Breast epithelium (tissue), 4 donors: ENCODE measurements at places on chromosomes 6 and 20.

DNA sequence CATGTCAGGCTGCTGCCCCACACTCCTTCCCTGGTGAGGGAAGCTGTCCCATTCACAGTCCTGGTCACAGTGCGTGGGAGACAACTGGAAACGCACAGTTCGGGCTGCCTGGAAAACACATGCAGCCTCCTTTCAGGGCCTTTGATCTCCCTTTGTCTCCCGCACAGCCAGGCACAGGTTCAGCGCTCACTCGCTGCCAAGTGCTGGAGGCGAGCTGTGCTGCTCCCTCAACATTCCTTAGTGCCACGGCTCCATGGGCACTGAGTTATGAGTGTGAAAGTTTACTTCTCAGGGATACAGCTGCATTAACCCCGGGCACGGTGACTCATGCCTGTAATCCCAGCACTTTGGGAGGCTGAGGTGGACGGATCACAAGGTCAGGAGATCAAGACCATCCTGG, 9.1 kb downstream of the YTHDF1 start:
- H3K36me3 ChIP-seq = no peaks in the 10 kb centered on the region
- no peaks in the 10 kb centered on the region for H3K27me3 ChIP-seq
- no peak overlapping the region for H3K4me3 ChIP-seq
- H3K27ac ChIP-seq = peak overlapping the region; percentile 38
- DNase-seq = peak; percentile 73

DNA sequence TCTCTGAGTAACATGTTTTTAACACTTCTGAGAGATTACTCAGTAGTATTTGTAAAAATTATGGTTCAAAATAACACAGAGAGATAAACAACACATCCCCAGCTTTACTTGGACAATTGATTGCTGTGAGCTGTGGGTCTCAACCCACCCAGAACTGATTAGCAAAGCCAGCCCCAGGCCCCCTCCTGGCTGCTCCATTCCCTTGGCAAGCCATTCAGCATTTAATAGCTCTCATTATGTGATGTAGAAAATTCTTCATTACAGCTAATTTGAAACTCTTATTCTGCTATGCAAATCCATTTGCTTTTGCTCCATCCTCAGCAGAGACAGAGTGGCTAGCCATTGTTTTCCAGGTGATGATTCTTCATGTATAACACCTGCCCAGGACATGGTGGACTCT, 16.6 kb upstream of the SIRT5 start:
- H3K27ac ChIP-seq = no peak overlapping the region
- no peak overlapping the region for H3K4me3 ChIP-seq
- no peaks in the 10 kb centered on the region for H3K27me3 ChIP-seq
- H3K4me1 ChIP-seq = no peaks in the 10 kb centered on the region
- DNase-seq = no peak

GRCh38 chr6:88238901-88239300, 72.8 kb upstream of the CNR1 start:
- H3K4me3 ChIP-seq = no peak overlapping the region
- H3K4me1 ChIP-seq = no peaks in the 10 kb centered on the region
- H3K27ac ChIP-seq = no peak overlapping the region
- DNase-seq = no peak
- no peaks in the 10 kb centered on the region for H3K27me3 ChIP-seq

DNA sequence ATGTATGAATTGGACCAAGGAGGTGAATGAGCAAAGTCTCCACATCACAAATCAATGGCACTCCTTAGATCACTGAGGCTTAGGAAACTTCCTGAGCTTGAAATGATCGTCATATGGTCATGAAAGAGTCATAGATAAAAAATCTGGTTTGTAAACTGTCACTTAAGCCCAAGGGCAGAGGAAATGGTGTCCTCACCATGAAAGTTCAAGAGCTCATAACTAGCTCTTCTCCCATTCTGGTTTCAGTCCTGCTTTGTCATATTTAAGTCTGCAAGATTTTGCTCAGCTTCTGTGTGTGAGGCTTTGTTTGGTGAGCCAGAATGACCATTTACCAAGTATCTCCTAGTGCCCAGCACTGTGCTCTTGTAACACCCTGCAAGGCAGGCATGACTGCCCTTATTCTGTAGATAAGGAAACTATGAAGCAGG, 60.5 kb downstream of the GJA10 start:
- no peak overlapping the region for H3K27ac ChIP-seq
- H3K27me3 ChIP-seq = no peaks in the 10 kb centered on the region
- no peak overlapping the region for H3K4me3 ChIP-seq
- H3K36me3 ChIP-seq = no peaks in the 10 kb centered on the region
- DNase-seq = no peak

- no peaks in the 10 kb centered on the region for H3K27me3 ChIP-seq
- H3K4me1 ChIP-seq = no peaks in the 10 kb centered on the region
- no peaks in the 10 kb centered on the region for H3K36me3 ChIP-seq
These were observed 9.9 kb upstream of the PSMF1 start for GRCh38 chr20:1108437-1108920.

DNA sequence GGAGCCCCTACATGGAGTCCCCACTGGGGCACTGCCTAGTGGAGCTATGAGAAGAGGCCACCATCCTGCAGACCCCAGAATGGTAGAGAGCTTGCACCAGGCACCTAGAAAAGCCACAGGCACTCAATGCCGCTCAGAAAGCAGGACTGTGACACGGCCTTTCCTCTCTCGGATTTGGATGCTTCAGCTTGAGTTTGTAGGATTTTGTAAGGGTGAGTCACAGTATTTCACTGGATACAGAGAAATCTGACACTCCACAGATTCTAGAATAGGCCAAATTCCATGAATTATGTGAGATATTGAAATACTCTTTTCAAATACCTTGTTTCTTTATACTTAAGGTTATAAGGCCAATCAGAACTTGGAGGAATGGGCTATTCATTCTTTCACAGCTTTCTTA, 424.5 kb downstream of the HTR1B start:
- no peak overlapping the region for H3K4me3 ChIP-seq
- no peaks in the 10 kb centered on the region for H3K4me1 ChIP-seq

DNA sequence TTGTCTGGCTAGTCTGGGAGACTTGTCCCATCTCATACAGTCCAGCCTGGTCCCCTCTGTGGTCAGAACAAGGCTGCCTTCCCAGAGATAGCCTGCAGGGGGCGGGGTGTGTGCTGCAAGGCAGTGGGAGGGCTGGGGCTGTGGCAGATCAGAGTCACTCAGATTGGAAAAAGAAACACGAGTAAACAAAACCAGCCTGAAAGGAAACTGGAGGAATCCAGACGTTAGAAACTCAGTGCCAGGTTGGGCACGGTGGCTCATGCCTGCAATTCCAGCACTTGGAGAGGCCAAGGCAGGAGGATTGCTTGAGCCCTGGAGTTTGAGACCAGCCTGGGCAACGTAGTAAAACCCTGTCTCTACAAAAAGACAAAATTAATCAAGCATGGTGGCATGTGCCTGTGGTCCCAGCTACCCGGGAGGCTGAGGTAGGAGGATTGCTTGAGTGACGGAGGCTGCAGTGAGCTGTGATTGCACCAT, 20.2 kb downstream of the LEMD2 start:
- no peak overlapping the region for H3K4me3 ChIP-seq
- H3K36me3 ChIP-seq = no peaks in the 10 kb centered on the region
- peaks cover 20% of the 10 kb centered on the region for H3K4me1 ChIP-seq
- no peak overlapping the region for H3K27ac ChIP-seq
- peak; percentile 59 for DNase-seq

DNA sequence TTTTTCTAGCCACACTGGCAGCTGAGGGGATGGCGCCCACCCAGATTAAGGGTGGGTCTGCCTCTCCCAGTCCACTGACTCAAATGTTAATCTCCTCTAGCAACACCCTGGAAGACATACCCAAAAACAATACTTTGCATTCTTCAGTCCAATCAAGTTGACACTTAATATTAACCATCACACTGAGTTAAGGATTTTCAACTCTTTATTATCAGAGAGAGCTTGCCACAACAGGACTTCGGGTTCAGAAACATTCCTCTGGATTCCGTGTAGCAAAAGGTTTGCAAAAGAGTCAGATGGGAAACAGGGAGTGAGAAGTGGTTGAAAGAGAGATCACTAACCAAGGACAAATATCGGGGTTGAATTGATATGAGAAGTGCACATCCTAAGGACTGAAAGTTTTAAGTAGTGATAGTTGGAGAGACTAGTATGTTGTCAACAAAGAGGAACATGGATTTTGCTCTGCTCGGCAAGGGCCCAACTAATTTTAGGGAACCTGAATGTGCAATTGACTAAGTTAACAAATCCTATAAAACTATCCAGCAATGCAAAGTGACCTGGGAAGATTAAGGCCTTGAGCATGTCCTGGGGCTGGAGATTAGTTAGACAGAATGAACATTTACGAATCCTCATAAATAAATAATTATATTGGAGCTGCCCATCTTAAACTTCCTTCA, 137.0 kb upstream of the TENT5A start:
- DNase-seq = no peak
- H3K4me1 ChIP-seq = no peaks in the 10 kb centered on the region
- H3K27ac ChIP-seq = no peak overlapping the region
- H3K4me3 ChIP-seq = no peak overlapping the region
- H3K36me3 ChIP-seq = no peaks in the 10 kb centered on the region

GRCh38 chr20:33026072-33026778, 5.2 kb upstream of the BPIFB6 start:
- H3K4me3 ChIP-seq = no peak overlapping the region
- no peak for DNase-seq

DNA sequence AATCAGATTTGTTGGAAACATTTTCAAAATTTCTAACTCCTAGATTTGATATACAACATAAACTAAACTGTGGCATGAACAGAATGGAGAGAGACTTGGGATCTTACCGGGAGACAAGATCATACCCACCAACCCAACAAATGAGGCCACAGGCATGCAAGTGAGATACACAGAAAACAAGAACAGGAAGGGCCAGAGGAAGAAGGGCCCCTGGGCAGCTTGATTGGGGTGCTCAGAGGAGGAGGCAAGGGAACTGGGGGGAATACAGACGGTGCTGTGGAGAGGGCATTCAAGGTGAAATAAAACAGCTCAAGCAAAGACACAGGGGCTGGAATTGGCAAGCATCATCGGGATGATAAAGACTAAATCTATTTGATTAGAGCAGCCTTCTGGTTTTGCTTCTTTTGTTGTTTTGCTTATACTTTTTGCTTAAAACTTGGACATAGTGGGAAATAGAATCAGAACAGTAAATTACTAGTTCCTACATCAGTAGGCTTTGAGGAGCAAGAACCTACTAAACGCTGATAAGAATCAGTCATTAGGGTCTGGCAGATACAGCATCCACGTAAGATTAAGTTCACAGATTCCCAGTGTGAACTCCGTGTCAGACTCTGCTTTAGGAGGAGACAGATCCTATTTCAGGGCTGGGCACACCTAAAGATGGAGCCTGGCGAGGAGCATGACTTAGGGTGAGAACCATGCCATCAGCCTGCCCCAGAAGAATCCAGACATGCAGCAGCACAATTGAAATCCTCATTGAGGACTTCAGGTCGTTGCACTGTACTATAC, 3.5 kb upstream of the RAMACL start:
- no peaks in the 10 kb centered on the region for H3K4me1 ChIP-seq
- no peak overlapping the region for H3K4me3 ChIP-seq
- no peak overlapping the region for H3K27ac ChIP-seq
- no peaks in the 10 kb centered on the region for H3K36me3 ChIP-seq
- no peaks in the 10 kb centered on the region for H3K27me3 ChIP-seq

DNA sequence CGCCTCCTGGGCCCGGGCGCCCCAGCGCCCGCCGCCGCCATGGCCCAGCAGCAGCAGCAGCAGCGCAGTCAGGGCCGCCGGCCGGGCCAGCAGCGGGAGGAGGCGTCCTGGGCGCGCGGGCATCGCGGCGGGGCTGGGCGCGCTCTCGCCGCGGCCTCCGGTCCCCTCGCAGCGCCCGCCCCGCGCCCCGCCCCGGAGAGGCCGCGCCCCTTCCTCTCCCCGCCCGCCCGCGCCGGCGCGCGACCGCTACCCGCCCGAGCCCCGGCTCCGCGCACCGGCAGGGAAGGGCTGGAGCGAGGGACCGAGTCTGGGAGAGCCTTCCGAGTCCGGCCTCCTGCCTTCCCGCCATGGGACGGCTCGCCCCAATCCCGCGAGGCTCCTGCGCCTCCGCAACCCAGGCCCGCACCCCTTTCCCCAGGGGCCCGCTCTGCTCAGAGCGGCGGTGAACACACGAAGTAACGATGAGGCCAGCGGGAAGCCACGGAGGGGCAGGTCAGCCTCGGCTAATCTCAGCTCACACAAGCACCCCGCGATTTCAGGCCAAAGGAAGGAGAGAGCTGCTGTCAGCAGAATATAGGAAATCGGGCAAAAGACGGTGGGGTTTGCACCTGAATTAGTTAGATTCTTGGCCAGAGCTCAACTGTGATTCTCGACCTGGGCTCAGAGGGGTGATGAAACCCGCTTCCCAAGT, at the start of gene TXNDC5:
Gene TXNDC5 (minus strand): TSS at position 135 of the 691 bp plus-strand sequence. CDS start 12 bp downstream, at position 123.
- H3K36me3 ChIP-seq = no peaks in the 10 kb centered on the region
- no peaks in the 10 kb centered on the region for H3K4me1 ChIP-seq
- peak within 1 kb of the TSS; percentile 76 for H3K27ac ChIP-seq
- peak; percentile 73 for DNase-seq
